ENCODE measurements at places on chromosomes 5 and 9. TPM values are rescaled to one million over a fixed set of nuclear protein-coding genes. Genes with fewer than 3 reads are reported as not detected.

DNA sequence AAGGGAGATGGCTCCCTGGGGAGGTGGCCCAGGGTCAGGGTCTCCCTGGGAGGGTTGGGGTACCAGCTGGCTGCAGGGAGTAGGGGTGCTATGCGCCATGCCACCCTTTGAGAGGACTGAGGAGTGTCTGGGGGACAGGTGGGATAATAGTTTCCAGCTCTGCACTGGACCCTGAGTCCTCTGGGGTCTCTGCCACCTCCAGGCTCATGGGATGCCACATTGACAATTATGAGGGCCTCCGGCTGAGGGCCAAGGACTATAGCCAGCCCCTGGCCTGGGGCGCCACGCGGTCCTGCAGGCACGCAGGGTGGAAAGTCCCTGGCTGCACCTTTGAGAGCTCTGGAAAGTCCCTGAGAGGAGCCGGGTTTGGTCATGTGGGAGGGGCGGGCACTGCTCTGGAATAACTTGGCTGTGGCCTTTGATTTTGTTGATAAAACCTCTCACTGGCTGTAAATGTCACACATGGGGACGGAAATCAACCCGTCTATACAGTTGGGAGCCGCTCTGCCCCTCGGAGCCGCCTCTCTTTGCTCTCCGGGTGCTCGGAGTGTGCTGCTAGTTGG lies 16.0 kb downstream of the TRAF2 start:
- H3K4me1 ChIP-seq = peaks cover 49% of the 10 kb centered on the region
- peaks cover 31% of the 10 kb centered on the region for H3K36me3 ChIP-seq
- H3K27me3 ChIP-seq = no peaks in the 10 kb centered on the region

FRRS1L gene
- not detected for total RNA-seq

DNA sequence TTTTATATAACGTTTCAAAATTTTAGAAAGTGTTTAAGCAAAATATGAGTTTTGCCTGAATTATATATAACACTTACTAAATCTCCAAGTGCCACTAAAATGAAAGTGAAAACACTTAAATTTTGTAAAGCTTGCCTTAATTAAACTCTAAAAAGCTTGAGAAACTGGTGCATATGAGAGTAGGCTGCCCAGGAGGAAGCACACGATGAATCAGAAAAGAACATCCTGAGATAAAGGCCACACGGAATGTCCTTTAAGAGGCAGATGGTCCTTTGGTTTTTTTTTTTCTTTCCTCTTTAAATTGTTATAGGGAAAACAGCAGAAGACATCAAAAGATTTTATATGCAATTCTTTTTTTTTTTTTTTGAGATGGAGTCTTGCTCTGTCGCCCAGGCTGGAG lies 60.3 kb downstream of the HABP4 start:
- H3K36me3 ChIP-seq = no peaks in the 10 kb centered on the region

DNA sequence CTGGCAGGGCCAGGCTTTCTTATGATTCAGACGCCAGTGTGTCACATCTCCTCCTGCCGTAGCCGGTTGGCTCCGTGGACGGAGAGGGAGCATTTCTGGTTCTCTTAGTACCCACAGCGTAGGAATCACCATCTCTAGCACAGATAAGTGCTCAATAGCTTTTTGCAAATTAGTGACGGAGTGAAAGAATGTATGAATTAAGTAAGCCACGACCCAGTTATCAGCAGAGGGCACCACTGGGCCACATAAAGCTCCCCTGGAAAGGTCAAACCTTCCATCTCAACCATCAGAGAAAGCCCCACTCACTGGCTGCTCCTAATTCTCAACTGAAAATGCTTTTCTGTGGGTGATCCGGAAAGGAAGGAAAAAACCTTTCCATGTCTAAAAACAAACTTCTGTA lies 317.0 kb upstream of the ADCY2 start:
- no peak overlapping the region for H3K4me3 ChIP-seq
- no peaks in the 10 kb centered on the region for H3K4me1 ChIP-seq
- H3K27ac ChIP-seq = no peak overlapping the region
- no peak for DNase-seq

- H3K4me3 ChIP-seq = no peak overlapping the region
- peaks cover 7% of the 10 kb centered on the region for H3K27me3 ChIP-seq
- H3K27ac ChIP-seq = no peak overlapping the region
- H3K36me3 ChIP-seq = peaks cover under 1% of the 10 kb centered on the region
- H3K4me1 ChIP-seq = no peaks in the 10 kb centered on the region
Measured at GRCh38 chr5:14574096-14574495, 7.5 kb upstream of the OTULINL start.

- H3K36me3 ChIP-seq = no peaks in the 10 kb centered on the region
- no peak for DNase-seq
- H3K4me3 ChIP-seq = no peak overlapping the region
- no peaks in the 10 kb centered on the region for H3K27me3 ChIP-seq
- no peak overlapping the region for H3K27ac ChIP-seq
Measured at GRCh38 chr5:9624196-9624947, 5.8 kb downstream of the TAS2R1 start.

ZNF658 gene
- total RNA-seq = 2.3 TPM

Data from activated T-cell treated with anti-CD3 and anti-CD28 coated beads, Interleukin-2, amount 50 U/mL, for 72 hours (primary cell).